Activated CD4-positive, alpha-beta memory T cell treated with anti-CD3 and anti-CD28 coated beads for 36 hours (primary cell): ENCODE measurements at places on chromosomes 16 and 17. TPM values are rescaled to one million over a fixed set of nuclear protein-coding genes. Genes with fewer than 3 reads are reported as not detected.

BBS2 gene
- 21.5 TPM for total RNA-seq

STAT5A gene
- total RNA-seq, result 215 TPM

RUNDC3A gene
- total RNA-seq, result not detected

ARSG gene
- total RNA-seq, result 9.8 TPM

FBXL16 gene
- total RNA-seq, result 7.7 TPM

NME2 gene
- total RNA-seq, result 814 TPM

EXOC7 gene
- total RNA-seq, result 66.0 TPM

GPR142 gene
- not detected for total RNA-seq
